Fibroblast of skin of scalp (primary cell): ENCODE measurements at places on chromosomes 1 and 21.

DNA sequence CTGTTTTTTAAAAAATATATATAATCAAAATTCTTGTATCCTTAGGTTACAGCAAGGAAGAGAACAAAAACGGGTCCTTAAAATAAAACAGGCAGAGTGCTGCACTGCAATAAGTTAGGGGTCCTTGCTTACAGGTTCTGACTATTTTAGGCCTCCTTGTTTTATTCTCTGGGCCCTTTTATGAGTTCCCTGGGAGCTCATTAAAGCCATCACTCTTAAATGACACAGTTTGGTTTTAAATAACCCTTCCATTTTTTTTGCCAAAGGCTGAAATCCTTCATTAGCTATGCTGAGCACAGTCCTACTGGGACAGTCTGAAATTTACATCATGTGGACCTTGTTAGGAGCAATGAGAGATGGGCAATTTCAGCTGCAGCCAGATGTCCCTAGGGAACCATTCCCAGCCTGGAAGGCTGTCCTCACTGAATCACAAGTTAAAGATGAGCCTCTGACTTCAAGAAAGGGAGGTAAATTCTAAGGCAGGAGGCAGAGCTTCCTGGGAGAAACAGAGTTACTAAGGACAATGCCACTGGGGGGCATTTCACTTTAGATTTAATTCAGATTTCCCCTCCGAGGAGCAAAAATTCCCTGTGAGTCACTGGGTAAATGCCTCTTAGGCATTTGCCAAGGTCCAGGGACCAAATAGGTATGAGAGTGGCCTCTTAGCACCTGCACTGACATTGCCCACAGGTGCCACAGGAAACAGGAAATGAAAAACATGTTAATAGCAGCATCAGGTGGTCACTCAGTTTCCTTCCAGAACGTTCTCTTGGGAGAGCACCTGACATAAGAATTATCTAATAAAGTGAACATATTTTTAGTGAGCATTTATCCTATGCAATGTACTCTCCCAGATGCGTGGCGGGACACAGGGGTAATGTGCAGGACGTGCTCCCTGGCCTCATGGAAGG, 3.8 kb upstream of the MUL1 start:
- peak; percentile 37 for DNase-seq

- DNase-seq: no peak
Observed at GRCh38 chr1:24374891-24375786, 38.4 kb downstream of the STPG1 start.

GRCh38 chr1:1815606-1816281, 37.5 kb upstream of the NADK start:
- DNase-seq: no peak

DNA sequence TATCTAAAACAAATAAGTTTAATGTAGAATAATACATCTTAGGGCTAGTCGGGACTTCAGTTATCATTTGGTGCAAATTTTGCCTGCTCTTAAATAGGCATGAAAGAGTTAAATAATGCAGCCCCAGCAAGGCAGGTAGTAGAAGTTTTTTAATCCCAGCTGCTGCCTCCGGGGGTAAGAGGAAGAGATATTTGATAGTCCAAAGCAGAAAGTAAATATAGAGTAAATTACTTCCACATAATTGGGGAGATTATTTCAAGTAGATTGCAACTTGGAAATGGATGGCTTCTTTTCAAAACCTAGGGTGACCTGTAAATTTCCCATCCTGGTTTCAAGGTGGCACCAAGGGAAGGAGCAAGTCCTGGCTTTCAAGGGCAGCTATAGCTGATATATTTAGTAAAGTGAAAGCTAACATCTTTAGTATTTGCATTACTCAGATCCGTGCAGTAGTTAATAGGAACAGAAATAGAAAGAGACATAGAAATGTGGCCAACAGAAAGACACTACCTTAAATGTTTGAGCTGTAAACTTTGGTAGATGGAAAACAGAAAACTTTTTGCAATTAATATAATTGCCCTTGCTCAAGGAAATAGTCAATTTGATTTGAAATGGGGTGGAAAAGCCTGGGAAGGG, 109.1 kb downstream of the LMO4 start:
- DNase-seq: no peak

GRCh38 chr1:53869454-53870117, 20.0 kb downstream of the YIPF1 start:
- DNase-seq: no peak

DNA sequence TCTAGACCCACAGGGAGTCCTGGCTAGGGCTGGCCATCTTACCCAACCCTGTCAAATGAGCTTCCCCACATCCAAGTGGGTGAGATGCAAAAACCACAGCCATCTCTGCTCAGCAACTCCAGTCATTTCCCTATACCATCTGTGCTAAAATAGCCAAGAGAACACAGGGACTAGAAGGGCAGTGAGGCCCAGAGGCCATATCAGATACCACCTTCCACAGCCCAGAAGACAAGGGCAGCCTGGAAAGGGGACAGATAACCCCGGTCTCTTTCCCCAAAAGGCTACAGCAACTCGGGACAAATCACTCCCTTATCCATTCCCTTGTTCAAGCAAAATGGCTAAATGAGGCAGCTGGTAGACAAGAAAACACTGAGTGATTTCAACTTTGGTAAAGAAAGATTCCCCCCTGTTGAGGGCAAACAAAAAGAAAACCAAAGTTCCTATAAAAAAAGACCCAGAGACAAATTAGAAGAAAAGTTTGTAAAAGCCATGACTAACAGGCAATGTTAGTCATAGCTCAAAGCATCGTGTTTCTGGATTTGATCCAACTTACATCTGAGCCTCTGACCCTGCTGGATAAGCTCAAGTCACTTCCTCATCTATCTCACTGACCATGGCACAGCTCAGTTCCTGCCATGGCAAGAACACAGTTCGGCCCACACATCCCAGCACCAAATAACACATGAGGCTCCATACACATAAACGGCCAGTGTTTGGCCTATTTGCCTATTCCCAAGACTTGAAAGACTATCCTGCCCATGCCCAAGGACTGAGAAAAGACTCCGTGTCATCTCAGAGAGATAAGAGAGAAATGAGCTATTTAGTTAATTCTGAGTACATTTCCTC, 3.1 kb downstream of the LAMB3 start:
- DNase-seq: peak; percentile 90

GRCh38 chr1:219444474-219444873, 168.4 kb downstream of the ZC3H11B start:
- no peak for DNase-seq

DNA sequence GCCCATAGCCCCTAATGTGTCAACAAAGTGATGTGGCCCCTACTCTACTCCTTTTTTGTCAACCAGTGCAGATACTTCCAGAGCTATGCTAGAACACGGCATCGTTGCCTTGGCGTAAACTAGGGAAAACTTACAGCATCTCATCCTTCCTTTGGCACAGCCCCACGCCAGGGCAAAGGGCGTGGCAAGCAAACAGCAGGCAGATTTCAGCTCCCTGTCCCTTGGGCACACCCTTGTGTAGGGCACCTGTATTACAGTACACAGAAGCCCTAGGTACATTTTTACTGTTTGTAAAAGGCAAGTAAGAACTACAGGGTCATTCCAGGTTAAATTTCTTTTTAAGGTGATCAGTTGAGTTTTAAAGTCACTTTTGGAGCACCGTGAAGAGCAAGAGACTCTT, 29.3 kb downstream of the PRDX6 start:
- no peak for DNase-seq

DNA sequence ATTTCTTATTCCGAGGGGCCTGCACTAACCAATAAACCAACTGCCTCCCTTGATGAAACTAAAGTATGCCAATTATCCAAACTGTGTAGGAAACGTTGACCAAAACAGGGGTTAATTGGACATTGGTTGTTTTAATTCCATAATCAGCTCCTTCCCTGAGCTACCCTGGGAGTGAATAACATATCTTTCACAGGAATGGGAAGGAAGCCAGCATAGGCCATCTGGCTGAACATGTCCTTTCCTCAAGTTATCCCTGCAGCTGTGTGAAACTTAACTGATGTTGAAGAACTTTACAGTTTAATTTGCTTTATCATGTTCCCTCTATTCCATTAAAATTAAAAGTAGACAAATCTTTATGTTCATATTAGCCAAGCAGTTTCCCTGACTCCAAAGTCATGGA, 75.4 kb downstream of the NRIP1 start:
- DNase-seq: peak; percentile 38

DNA sequence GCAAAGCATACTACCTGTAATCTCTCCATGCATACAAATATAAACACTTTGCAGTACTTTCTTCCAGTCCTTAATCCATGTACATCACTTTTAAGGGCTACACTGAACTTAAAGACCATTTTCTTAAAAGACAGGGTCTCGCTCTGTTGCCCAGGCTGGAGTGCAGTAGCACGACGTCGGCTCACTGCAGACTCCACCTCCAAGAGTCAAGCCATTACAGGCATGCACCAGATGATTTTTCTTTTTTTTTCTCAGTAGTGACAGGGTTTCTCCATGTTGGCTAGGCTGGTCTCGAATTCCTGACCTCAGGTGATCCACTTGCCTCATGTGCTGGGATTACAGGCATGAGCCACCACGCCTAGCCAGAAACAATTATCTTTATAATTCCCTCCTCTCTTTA, 22.9 kb downstream of the PUM1 start:
- no peak for DNase-seq

- DNase-seq: no peak
Observed at GRCh38 chr1:15733726-15734226, 2.3 kb upstream of the SLC25A34 start.

DNA sequence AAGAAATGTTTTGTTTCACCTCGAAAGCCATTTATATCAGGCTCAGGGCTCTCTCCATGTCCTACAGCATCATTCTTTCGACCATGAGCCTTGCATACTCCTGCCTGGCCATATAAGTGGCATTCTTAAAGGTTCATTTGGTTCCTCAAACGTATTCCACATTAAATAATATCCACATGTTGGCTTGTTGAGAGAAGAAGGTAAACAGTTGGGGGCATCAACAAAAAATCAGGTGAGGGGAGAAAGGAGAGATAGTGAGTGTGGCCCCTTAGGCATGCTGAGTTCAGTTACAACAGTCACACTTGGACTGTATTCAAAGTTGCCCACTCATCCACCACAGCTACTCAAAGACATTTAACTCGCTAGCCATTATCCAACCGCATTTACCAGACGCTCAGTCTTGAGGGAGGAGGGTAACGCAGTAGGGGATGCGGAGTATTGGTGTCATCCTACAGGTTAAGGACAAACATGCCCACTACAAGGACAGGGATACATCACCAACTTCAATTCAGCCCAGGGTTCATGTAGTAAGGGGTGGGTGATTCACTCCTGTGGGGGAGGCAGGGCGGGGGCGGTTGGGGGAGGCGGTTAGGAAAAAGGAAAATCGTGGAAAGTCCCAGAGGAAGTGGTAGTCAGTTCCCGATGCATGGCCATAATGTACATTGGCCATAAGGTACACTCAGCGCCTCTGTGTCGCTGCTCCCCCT, 1.4 kb downstream of the ZNF697 start:
- peak; percentile 61 for DNase-seq

DNA sequence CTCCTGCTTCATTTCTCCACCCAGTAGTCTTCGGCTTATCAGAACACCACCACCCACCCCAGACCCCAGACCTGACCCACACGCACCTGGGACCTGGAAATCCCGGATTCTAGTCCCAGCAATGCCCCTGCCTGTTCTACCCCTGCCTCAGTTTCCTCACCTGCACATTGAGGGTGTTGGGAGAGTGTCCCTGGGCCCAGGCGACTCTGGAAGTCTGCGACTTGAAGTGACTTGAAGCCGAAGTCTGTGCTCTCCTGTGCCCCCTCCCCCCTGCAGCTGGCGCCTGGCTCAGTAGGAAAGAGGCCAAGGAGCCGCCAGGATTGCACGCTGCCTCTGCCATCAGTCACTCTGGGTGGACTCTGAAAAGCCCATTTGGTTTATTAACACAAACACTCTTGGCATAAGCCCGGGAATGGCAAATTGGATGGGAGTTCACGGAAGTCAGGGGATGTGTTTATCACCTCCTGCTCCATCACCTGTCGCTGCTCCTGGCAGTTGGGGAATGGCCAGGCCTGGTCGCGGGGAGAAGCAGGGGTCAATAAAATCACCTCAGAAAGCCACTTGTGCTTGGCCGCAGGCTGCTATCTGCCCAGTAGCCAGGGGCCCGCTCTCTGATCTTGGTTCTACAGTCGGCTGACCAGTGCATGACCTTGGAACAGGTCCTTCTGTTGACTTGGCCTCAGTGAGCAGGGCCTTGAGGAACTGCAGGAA, 132.7 kb downstream of the ACTL8 start:
- no peak for DNase-seq

GRCh38 chr1:107963008-107963407, 2.0 kb downstream of the VAV3 start:
- no peak for DNase-seq

GRCh38 chr1:215833941-215834729, 267.0 kb downstream of the KCTD3 start:
- DNase-seq: peak; percentile 16

GRCh38 chr1:185439727-185440415, 122.8 kb upstream of the IVNS1ABP start:
- DNase-seq: peak; percentile 86

- no peak for DNase-seq
Observed at GRCh38 chr1:201734786-201735185, 94.2 kb upstream of the IPO9 start.

DNA sequence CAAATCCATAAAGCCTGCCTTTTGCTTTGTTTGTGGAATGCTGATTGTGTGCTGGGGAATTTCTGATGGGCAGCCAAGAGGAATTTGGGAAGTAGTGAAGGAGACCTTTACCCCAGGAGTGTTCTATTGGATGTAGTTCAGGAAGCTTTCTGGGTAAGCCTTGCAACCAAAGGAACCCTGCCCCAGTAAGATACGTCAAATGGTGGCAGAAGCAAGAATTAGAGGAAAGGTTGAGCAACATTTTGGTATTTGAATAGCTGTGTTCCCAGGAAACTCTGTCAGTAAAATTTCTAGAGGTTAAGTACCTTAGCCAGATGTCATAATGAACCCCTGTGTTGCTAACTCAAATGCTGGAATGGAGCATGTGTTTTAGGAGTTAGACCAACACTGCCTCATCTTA, 6.4 kb downstream of the MGST3 start:
- no peak for DNase-seq

- DNase-seq: no peak
Observed at GRCh38 chr21:37548521-37548981, 182.0 kb downstream of the DYRK1A start.

GRCh38 chr1:230101556-230101955, 34.5 kb downstream of the GALNT2 start:
- no peak for DNase-seq
